Activated CD8-positive, alpha-beta memory T cell treated with anti-CD3 and anti-CD28 coated beads for 4 hours (primary cell): ENCODE measurements at places on chromosomes 4 and X.

GRCh38 chr4:152870606-152871005, 65.5 kb upstream of the FHDC1 start:
- DNase-seq, result no peak

- DNase-seq, result no peak
Measured at GRCh38 chr4:153603258-153603657, 80.8 kb upstream of the TLR2 start.

GRCh38 chr4:37225778-37226177, 18.8 kb upstream of the NWD2 start:
- DNase-seq, result no peak

- DNase-seq, result no peak
Measured at GRCh38 chr4:13968723-13969122, 341.2 kb upstream of the BOD1L1 start.

- no peak for DNase-seq
Measured at GRCh38 chr4:173506597-173507211, 23.3 kb downstream of the HAND2 start.

- no peak for DNase-seq
Measured at GRCh38 chrX:132480581-132481203, 8.1 kb downstream of the MBNL3 start.

- no peak for DNase-seq
Measured at GRCh38 chrX:153459986-153460385, 10.4 kb downstream of the HAUS7 start.

DNA sequence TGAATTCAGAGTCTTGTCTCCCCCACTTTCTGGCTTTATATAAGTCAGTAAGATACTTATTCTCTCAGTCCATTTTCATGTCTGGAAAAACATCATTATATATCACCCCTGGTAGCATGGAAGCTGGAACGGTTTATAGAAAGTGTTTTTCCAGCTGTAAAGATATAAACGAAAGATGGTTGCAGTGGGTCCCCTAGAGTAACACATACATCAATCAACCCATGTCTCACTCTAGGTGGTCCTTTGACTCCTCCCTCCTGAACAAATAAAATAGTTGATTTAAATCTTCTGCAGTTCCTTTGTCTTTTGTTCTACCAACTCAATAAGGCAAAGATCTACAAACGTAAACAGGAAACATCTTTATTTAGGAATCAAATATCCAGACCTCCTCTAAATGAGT, 1306.1 kb upstream of the TENM3 start:
- DNase-seq, result no peak

GRCh38 chr4:30721185-30722091, 1.3 kb downstream of the PCDH7 start:
- DNase-seq, result no peak

GRCh38 chr4:2691952-2692435, 64.1 kb downstream of the TNIP2 start:
- DNase-seq, result no peak

- DNase-seq, result no peak
Measured at GRCh38 chr4:71255976-71256375, 82.8 kb upstream of the SLC4A4 start.

- DNase-seq, result no peak
Measured at GRCh38 chr4:137749466-137749865, 217.2 kb upstream of the PCDH18 start.

GRCh38 chr4:129223945-129224344, 128.0 kb downstream of the C4orf33 start:
- no peak for DNase-seq

DNA sequence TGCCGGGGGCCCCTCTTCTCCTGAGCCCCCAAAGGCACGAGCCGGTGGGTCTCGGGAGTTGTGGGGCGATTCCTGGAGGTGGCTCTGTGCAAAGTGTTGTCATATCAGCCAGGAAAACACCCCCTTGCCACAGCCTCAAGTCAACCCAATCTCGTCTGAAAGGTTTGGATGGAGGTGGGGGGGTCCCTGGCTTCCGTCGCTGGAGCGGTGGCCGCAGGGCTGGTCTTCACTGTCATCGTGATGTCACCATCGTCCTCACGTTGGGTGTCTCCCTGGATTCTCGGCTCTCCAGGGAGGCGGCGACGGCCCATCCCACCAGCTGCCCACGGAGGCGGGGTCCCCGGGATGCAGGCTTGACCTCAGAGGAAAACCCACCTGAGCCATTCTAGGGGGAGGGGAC, 38.3 kb upstream of the PPP2R3B start:
- no peak for DNase-seq

DNA sequence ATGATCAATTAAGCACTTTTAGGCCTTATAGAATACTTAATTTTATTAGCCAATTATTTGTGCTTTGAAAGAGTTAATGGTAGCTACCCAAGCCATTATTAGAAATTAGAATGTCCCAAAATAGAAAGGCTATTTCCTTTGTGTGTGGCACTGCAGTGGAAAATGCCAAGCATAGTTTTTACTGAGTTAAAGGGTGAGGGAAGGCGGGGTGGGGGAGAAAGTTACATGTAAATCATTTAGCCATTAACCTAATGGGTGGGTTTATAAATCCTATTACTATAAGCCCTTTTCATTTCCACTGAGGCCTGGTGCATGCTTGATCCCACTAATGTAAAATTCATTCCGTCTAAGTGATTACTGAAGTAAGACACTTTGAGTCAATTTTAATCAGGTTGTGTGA, 105.8 kb downstream of the POLA1 start:
- no peak for DNase-seq

DNA sequence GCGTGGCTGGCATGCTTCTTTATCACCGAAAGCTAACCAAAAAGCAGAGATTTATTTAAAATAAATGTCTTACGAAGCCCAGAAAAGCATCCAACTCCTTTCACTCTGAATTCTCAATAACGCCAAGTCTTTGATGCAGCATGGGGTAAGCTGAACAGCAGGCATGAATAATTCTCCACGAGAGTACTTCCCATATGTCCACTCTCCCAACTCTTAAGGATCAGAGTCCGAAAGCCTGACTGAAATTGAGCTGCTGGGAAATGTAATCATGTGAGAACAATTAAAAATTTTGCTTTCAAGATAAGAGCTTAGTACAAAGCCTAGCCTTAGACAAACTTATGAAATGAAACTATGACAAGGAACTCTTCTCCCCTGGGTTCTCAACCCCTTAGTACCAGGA, 7.5 kb upstream of the SLC39A8 start:
- DNase-seq, result no peak

- DNase-seq, result no peak
Measured at GRCh38 chrX:136616987-136617685, 30.8 kb upstream of the CD40LG start.

GRCh38 chrX:15356444-15356843, 21.1 kb upstream of the PIGA start:
- DNase-seq, result no peak

GRCh38 chr4:126071346-126072333, 756.9 kb downstream of the FAT4 start:
- no peak for DNase-seq

GRCh38 chr4:21134994-21135393, 434.7 kb downstream of the PACRGL start:
- no peak for DNase-seq

DNA sequence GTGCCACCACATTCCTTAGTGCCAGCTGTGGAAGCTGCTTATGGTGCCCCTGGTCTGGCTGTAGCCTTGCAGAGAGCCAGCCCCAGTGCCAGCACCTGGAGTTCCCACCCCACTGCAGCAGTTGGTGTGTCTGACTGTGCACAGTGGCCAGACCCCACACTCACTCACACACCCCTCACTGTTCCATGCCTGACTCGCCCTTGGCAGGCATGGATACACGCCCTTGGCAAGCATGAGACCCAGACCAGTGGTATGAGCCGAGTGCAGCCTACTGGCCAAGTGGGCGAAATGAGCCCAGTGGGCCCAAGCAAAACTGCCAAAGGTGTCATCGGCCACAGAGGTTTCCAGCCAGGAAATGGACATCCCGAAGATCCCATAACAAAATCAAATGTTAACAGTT, 27.4 kb downstream of the NAA11 start:
- no peak for DNase-seq

DNA sequence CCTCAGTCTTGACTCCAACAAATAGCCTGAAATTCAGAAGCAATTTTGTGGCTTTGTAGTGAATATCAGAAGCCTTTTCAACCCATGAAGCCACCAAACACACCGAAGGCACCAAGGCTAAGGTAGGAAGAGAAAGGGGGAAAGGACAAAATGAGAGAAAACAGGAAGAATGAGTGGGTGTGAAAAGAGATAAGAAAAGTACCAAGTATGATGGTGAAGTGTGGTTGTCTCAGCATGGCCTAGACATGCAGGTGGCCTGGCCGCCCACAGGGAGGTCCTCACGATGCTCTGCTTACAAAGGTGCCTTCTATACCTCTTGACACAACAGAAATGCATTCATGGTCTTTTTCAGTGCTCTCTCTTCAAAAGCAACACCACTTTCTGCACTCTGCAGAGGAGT, 34.9 kb downstream of the ACSL1 start:
- DNase-seq, result no peak

- DNase-seq, result no peak
Measured at GRCh38 chr4:112808001-112808400, 171.1 kb downstream of the LARP7 start.

GRCh38 chr4:88080626-88081025, 73.2 kb downstream of the PKD2 start:
- no peak for DNase-seq

GRCh38 chr4:162727232-162727631, 439.5 kb downstream of the NAF1 start:
- DNase-seq, result no peak

GRCh38 chr4:111676533-111676932, 468.7 kb upstream of the FAM241A start:
- DNase-seq, result no peak

DNA sequence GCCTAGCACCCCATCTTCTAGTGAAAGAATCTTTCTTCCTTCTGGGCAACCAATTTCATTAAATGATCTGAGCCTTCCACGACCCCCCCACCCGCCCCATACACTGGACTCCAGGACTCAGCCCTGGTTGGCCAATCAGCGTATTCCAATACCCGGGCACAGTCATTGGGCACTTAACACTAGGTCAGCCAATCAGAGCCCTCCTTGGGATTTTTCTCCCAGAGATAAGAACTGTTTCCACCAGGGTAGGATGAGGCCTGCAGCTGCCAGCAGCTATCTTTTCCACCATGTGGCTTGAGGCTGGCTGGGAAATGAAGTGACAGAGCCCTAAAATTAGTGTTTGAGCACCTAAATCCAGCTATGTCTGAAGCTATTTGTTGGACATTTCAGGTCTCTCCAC, 418.8 kb downstream of the BCOR start:
- DNase-seq, result no peak

- DNase-seq, result no peak
Measured at GRCh38 chr4:59971952-59972351, 1228.2 kb upstream of the ADGRL3 start.

- DNase-seq, result no peak
Measured at GRCh38 chr4:87524456-87524855, 4.7 kb downstream of the SPARCL1 start.

DNA sequence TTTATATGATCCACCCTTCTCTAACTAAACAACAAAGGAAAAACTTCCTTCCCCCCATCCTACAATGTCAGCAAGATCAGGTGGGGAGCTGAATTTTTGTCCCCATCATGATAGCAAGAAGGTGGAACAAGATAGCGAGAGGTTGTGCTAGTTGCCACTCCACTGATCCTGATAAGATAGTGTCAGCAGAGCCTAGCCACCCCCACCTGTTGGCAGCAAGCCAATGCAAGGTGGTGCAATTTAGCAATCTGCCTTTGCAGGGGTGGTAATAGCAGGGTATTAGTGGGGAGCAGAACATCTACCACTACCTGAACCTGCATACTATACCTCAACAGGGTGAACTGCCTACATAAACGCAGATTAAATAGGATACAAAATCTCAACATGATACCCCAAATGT, 80.2 kb upstream of the MAMLD1 start:
- no peak for DNase-seq

DNA sequence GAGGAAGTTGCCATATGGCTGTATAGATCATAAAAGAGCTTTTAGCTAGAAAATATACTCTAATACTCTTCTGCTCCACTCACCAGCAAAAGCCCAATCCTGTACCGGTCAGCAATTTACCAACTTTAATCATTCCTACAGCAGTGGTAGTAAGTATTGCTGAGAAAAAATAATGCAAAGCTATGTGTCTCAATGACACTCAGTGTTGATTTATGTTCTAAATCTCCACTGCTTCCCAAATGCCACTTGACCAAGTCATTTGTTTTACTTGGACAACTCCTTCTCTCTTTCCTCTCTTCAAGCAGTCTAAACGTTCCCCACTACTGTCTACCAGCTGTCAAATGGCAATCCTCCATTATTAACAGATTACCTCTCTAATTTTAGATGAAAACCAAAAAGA, 201.8 kb upstream of the GK2 start:
- DNase-seq, result no peak

GRCh38 chrX:17687648-17688047, 49.6 kb upstream of the SCML1 start:
- no peak for DNase-seq

DNA sequence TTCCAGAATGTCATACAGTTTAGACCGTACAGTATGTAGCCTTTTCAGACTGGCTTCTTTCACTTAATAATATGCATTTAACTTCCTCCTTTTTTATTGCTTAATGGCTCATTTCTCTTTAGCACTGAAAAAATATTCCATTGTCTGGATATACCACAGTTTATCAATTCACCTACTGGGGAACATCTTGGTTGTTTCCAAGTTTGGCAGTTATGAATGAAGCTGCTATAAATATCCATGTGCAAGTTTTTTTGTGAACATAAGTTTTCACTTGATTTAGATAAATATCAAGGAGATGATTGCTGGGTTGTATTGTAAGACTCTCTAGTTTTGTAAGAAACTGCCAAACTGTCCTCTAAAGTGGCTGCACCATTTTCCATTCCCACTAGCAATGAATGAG, 375.5 kb downstream of the PCDH18 start:
- no peak for DNase-seq

DNA sequence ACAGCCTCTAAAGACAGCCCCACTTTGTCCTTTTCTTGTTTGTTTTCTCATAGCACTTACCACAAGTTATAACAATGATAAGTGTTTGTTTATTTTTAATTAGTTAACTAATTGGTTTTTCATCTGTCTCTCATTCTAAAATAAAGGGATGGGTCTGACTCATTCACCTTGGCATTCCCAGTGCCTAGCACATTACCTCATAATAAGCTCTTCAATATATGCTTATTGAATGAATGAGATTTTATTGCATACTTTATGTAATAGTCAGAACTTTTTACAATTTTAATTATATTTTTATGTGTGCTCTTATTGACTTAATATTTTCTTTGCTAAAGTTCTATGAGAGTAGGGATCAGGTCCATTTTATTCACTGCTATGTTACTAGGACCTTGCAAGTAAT, 22.8 kb upstream of the PRKG2 start:
- DNase-seq, result no peak

- DNase-seq, result no peak
Measured at GRCh38 chrX:134512566-134512965, 52.6 kb downstream of the HPRT1 start.

DNA sequence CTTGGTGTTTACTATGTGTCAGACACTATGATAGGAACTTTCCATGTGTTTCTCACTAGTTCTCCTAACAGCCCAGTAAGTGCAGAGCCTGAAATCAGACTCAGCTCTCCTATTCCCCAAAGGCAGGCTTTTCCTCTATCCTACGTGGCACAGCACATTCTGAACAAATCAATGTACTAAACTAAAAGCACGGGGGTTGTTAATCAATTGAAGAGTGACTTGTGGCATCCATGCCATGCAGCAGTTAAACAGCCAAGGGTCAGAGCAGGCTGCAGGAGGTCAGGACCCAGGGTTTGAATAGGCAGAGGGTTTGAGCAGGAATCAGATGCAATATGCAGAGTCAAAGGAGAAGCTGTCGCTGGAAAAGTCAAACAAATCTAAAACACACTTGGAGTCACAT, 289.7 kb upstream of the LDB2 start:
- no peak for DNase-seq
